Glutamatergic neuron (in vitro differentiated cells): ENCODE measurements at places on chromosomes 13 and 19.
A peak's percentile ranks its signal among the peaks of the same experiment; 100 is the strongest.

DNA sequence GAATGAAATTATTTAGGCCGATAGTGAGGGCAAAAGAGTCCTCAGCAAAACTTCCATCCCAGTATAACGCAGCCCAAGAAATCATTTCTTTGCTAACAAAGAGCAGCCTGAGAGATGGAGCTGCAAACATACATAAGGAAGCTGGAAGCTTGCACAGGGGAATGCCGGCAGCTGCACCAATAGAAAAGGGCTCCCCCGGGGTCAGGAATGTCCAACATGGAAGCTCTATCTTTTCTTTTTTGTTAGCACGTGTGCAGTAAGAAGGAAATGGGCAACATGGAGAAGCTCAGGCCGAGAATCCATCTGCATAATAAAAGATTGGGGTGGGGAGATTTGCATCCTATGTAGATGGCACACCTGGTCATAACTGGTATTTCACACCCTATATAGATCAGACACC, 1363.5 kb upstream of the PCDH20 start:
- H3K27ac ChIP-seq, result no peak overlapping the region
- no peak overlapping the region for H3K4me3 ChIP-seq
- H3K4me1 ChIP-seq, result peaks cover 6% of the 10 kb centered on the region
- no peaks in the 10 kb centered on the region for H3K36me3 ChIP-seq

GRCh38 chr19:50414864-50415660, 3.7 kb upstream of the SPIB start:
- H3K4me3 ChIP-seq, result no peak overlapping the region
- H3K27me3 ChIP-seq, result peaks cover 8% of the 10 kb centered on the region
- H3K4me1 ChIP-seq, result peaks cover 11% of the 10 kb centered on the region
- H3K27ac ChIP-seq, result peak overlapping the region; percentile 22
- no peaks in the 10 kb centered on the region for H3K36me3 ChIP-seq
- DNase-seq, result peak; percentile 92

DNA sequence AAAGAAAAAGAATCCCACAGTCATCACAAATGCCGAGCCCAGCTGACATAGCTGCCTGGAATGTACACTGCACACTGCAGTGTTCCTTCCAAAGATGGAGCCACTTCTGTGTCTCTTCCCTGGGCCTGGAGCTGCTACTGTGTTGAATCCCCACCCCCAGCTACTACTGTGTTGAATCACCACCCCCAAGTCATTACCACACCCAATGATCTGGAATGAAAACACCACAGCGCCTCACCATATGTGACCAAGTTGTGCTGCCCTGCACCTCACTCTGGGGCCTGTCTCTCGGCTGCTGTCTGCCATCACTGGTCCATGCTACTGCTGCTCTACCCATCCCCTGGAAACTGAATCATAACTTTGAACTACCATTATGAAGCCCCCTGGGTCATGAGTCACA, 861.2 kb downstream of the UQCRFS1 start:
- no peaks in the 10 kb centered on the region for H3K36me3 ChIP-seq
- H3K4me1 ChIP-seq, result no peaks in the 10 kb centered on the region
- no peaks in the 10 kb centered on the region for H3K27me3 ChIP-seq
- no peak overlapping the region for H3K4me3 ChIP-seq
- H3K27ac ChIP-seq, result no peak overlapping the region

DNA sequence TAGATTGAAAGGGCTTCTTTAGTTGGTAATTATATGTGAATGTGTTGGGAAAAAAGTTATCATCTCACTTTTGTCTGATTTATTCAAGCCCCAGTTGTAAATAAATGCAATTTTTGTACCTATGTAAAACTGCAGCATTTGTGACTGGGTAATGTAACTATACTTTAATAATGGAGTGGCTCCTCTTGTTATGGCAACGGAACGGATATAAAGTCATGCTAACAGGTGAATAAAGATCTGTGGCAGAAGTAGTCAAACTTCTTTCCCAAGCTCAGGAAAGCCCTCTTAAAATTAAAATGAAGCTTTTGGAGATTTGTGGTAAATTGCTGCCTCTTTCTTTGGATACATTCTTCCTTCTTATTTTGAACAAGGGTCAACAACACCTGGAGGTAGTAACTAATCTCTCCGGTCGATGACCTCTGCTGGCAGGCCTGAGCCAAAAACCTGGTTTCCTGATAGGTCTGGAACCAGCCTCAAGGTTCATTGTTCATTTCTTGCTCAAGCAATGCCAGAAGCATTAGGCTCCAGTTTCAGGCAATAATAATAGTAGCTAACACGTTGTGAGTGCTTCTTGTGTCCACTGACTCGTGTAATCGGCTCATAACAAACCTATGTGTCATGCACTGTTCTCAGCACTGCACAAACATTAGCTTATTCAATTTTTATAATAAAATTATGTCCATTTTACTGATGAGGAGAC, 313.4 kb upstream of the DACH1 start:
- no peak for DNase-seq
- no peaks in the 10 kb centered on the region for H3K4me1 ChIP-seq
- no peaks in the 10 kb centered on the region for H3K36me3 ChIP-seq
- no peak overlapping the region for H3K4me3 ChIP-seq

DNA sequence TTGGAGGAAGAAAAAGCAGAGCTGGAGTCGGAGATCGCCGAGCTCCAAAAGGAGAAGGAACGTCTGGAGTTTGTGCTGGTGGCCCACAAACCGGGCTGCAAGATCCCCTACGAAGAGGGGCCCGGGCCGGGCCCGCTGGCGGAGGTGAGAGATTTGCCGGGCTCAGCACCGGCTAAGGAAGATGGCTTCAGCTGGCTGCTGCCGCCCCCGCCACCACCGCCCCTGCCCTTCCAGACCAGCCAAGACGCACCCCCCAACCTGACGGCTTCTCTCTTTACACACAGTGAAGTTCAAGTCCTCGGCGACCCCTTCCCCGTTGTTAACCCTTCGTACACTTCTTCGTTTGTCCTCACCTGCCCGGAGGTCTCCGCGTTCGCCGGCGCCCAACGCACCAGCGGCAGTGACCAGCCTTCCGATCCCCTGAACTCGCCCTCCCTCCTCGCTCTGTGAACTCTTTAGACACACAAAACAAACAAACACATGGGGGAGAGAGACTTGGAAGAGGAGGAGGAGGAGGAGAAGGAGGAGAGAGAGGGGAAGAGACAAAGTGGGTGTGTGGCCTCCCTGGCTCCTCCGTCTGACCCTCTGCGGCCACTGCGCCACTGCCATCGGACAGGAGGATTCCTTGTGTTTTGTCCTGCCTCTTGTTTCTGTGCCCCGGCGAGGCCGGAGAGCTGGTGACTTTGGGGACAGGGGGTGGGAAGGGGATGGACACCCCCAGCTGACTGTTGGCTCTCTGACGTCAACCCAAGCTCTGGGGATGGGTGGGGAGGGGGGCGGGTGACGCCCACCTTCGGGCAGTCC, 5.0 kb downstream of the FOSB start:
- peaks cover 10% of the 10 kb centered on the region for H3K4me1 ChIP-seq
- H3K27me3 ChIP-seq, result peaks cover 20% of the 10 kb centered on the region
- DNase-seq, result no peak
- H3K4me3 ChIP-seq, result peak overlapping the region; percentile 69

GRCh38 chr19:5961969-5962945, 15.7 kb downstream of the RANBP3 start:
- H3K4me3 ChIP-seq, result no peak overlapping the region
- peaks cover 45% of the 10 kb centered on the region for H3K4me1 ChIP-seq
- H3K27me3 ChIP-seq, result peaks cover 12% of the 10 kb centered on the region

- H3K4me3 ChIP-seq, result no peak overlapping the region
- H3K27me3 ChIP-seq, result peaks cover 3% of the 10 kb centered on the region
- no peaks in the 10 kb centered on the region for H3K36me3 ChIP-seq
- peaks cover 2% of the 10 kb centered on the region for H3K4me1 ChIP-seq
Observed at GRCh38 chr19:45805719-45806118, 9.4 kb downstream of the RSPH6A start.

DNA sequence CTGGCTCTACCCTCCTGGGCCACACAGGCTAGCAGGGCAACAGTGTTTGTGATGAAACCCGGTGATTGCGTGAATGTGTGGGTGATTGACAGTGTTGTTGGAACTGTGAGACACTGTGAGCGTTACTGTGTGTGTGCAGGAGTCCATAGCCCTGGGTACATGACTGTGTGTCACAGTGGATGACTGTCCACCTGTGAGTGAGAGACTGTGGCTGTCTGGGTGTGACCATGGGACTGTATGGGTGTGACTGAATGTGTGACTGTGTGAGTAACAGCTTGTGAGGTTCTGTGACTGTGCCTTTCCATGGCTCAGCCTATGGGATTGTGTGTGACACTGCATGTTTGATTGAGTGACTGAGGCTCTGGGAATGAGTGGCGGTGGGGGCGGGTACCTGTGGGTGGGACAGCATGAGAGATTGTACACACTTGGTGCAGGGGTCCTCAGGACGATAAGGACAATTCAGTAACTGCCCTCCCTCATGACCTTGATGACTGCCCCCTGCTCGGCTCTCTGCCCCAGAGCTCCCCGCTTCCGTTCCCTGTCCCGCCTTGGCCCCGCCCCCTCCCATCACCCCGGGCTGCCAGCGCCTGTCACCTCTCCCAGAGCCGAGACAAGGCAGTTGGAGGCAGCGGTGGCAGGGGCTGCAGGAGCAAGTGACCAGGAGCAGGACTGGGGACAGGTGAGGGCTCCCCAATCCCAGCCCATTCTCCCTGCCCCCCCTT, at the start of gene GIPR:
GIPR (plus strand) TSS at position 602 of the 722 bp plus-strand sequence. CDS start 1,300 bp downstream, outside the sequence.
- peaks cover 17% of the 10 kb centered on the region for H3K4me1 ChIP-seq
- H3K27ac ChIP-seq, result peak within 1 kb of the TSS; percentile 94
- peak; percentile 85 for DNase-seq
- peak within 1 kb of the TSS; percentile 99 for H3K4me3 ChIP-seq
- peaks cover 16% of the 10 kb centered on the region for H3K27me3 ChIP-seq

GRCh38 chr13:94058821-94059360, 420.6 kb downstream of the DCT start:
- DNase-seq, result no peak
- peaks cover 14% of the 10 kb centered on the region for H3K4me1 ChIP-seq
- H3K27ac ChIP-seq, result no peak overlapping the region
- H3K4me3 ChIP-seq, result no peak overlapping the region
- no peaks in the 10 kb centered on the region for H3K27me3 ChIP-seq
